ENCODE measurements at places on chromosomes 11 and 22.

DNA sequence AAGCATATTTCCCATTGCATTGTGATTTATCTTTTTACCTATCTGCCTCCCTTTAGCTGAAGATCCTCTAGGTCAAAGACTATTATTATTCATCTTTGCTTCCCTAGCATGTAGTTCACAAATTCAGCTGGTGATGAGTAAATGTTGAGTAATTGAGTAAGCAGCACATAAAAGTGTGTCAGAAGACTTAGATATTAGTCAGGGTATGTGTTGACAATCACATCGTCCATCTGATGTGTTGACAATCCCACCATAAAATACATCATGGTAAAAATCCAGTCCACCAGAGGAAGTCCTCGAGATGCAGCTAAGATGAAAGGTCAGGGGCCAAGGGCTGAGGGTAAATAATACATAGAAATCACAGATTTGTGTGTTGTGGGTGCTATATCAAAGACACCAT is 22.9 kb upstream of the ABTB2 start:
- DNase-seq, result no peak

GRCh38 chr11:69834811-69835800 is 15.9 kb upstream of the FGF3 start:
- DNase-seq, result no peak

- DNase-seq, result no peak
Measured at GRCh38 chr22:26981541-26981940, 324.2 kb downstream of the MIAT start.

GRCh38 chr11:126736682-126737572 is 263.6 kb downstream of the KIRREL3 start:
- DNase-seq, result no peak

DNA sequence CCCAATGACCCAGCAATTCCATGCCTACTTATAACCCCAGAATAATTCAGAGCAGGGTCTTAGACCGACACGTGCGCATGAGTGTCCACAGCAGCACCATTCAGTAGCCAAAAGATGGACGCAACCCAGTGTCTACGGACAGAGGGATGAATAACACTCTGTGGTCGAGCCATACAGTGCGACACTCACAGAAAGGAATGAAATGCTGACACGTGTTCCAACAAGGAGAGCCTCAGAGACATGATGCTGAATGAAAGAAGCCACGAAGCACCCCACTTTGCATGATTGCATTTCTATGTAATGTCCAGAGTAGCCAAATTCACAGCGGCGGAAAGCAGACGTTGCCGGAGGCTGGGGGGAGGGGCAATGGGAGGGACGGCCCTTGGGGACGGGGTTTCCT is 134.4 kb downstream of the CTTN start:
- no peak for DNase-seq

- DNase-seq, result no peak
Measured at GRCh38 chr22:23396362-23397007, 183.6 kb downstream of the IGLL1 start.

DNA sequence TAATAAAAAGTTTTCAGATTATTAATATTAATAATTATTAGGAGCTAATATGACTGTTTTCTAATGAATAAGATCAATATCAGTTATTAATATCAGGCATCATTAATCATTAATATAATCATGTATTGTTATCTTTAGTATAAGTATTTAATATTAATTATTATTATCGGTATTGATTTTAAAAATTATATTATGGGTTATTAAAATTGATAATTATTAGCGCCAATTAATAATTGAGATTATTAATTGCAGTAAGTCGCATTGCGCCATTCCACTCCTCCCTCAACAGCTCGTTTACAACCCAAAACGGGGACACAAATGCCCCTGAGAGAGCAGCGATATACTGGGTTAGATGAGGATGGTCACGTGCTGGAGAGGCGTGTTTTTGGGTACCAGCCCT is 20.2 kb downstream of the XNDC1N start:
- DNase-seq, result no peak

GRCh38 chr11:46489656-46490560 is 98.3 kb upstream of the CHRM4 start:
- peak; percentile 17 for DNase-seq

DNA sequence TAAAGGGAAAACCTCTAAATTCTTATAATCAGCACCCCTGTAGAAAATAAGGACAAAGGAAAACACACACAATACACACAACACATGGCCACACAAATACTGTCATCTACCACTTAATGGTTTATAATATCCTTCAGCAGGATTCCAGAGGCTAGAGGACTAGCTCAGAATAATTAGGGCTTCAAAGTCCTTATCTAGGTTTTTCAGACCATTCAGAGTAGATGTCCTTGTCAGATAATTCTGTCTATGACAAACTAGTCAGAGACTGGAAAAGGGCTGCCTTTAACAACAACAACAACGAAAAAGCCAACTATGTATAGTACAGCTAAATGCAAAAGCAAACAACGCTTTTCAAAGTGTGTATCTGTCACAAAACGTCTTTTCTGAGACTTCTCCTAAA is 456.5 kb upstream of the CNTN5 start:
- no peak for DNase-seq

DNA sequence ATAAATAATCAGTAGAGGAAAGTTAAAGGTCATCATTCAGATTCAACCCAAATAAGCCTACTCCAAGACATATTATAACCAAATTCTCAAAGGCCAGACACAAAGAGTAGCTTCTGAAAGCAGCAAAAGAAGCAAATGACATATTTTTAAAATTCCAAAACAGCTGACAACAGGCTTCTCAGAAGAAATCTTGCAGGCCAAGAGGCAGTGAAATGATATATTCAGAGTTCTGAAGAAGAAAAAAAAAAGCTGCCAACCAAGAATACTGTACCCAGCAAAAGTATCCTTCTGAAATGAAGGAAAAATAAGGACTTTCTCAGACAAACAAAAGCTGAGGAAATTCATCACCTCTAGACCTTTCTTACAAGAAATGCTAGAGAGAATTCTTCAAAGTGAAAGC is 787.1 kb upstream of the TENM4 start:
- DNase-seq, result no peak

DNA sequence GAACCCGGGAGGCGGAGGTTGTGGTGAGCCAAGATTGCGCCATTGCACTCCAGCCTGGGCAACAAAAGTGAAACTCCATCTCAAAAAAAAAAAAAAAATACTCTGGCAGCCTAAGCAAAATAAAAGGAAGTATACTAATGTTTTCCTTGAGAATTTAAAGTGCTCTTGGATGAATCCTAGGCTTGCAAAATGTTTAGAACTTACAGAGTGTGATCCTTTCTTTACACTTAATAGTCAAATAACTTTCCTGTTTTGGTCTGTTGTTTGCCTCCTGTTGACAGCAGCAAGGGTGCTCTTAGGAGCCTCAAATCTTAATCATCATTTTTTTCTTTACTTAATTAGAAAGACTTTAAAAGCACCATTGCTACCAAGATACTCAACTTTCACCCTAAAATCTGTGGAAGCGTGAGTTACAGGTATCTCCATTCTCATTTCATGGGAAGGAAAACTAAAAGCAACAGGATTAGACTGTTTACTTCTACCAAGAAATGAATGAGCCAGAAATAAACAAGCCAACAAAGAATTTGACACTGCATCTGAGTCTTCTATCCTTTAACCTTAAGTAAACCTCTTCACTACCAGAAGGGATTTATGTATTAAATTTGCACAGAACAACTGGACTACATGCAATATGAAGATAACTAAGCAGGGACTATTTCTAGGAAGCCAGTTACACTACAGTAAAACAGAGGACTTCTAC is 38.7 kb upstream of the CRTAM start:
- DNase-seq, result no peak

DNA sequence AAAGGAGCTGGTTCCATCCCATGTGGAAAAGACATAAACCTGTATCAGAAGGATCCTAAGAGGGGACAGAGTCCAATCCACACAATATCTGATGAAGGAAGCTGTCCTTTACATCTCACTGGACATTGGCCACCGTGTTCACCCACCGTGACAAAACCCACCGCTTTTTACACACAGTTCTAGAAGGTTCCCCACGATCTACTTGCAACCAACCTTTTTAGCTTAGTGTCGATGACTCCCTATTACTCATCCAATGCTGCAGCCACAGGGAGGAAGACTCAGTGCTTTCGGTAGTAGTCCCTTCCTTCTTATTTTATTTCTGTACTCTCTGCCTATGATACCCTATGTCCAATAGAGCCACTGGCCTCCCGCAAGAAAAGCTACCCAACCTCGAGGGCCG is 65.4 kb downstream of the MAPK1 start:
- no peak for DNase-seq

- peak; percentile 78 for DNase-seq
Measured at GRCh38 chr22:25062386-25063085, 110.0 kb downstream of the KIAA1671 start.

DNA sequence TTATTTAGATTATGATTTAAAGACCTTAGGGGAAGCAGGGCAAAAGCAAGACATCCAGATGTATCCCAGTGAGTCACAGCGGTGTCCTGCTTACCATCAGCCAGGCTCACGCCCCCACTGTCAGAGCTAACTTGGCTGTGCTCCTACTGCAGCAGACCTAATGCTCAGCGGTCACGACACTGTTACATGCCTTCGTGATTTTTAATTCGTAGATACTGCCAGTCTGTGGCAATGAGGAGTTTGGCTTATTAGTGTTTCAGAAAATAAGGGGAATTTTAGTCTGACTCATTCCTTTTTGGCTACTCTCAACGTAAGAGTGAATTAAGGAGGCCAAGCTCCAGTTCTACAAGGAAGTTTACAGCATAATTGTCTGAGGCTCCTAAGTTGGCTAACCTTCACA is 22.7 kb downstream of the EFCAB6 start:
- DNase-seq, result no peak

DNA sequence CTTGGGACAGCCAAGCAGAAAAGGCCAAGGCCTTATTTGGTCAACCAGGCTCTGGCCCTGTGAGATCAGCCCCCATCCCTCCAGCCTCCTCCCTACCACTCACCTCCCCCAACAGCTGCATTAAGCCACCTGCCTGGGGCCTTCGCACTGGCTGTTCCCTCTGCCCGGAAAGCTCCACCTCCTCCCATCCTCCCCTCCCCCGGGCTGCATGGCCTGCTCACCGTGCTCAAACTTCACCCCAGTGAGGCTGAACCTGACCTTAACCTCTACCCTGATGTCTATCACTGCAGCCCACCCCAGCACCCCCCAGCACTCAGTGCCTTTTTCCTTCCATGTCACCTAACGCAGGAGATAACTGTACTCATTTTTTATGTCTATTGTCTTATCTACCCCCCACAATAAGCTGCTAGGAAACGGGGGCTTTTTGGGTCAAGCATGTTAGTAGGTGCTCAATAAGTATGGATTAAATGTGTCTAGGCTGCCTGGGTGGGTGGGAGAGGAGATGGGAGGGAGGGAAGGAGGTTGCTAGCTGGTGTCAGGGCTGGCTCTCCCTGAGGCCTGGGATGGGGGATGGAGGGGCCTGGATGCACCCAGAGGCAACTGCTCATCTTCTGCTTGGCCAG is 912 bp downstream of the PTPRCAP start:
- DNase-seq, result peak; percentile 61

DNA sequence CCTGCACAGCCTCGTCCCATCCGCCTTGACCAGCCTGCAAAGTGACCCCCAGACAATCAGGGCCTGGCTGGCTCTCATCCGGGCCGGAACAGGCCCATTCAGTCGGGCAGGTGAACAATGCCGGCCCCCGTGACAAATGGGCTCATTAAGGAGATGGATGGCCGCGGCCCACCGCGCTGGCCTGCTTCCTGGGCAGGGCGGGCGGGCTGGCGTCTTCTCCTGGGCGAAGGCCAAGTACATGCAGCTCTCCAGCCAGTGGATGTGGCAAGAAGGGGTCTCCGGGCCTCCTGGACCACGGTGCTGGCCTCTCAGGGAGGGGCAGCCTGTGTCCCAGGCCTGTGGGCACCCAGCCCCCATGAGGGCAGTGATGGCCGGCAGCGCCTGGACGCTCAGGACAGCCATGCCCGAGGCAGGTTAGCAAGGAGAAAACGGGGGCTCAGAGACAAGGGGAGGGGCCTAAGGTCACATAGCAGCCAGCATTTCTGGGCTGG is 1022.8 kb downstream of the BRD1 start:
- DNase-seq, result no peak

- no peak for DNase-seq
Measured at GRCh38 chr11:45900916-45901617, 6.0 kb downstream of the FREY1 start.

DNA sequence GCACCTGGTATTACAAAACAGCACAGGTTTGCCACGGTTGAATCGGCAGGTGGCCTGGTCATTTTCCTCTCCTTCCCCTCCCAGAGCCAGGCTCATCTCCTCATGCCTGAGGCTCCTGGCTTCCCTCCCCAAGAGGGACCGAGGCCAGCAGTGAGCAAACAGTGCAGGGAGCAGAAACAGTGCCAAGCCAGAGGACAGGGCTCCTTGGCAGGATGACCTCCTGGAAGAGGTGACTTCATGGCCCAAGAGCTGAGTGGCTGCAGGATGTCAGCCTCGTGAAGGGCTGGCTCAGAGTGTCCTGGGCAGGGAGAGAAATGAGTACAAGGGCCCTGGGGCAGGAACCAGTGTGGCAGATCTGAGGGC is 22.8 kb upstream of the PPFIA1 start:
- DNase-seq, result no peak

DNA sequence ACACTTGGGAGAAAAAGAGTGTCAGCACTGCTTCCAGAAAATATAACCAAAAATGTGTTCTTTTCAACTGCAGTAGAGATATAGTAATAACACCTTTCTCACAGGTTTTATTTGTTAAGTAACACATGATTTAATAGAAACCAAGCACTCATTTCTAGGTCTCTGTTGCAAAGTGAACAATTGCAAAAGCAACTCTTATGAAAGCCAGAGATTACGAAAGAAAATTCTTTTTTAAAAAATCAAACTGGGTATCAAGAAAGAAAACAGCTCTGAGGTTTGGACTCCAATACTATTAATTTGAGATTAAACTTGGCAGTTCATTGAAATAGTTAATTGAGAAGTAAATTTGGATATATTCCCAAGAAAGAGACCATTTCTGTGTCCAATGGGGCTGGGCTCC is 9.8 kb upstream of the XKR3 start:
- DNase-seq, result no peak

- DNase-seq, result no peak
Measured at GRCh38 chr11:30758012-30758411, 171.9 kb upstream of the MPPED2 start.

DNA sequence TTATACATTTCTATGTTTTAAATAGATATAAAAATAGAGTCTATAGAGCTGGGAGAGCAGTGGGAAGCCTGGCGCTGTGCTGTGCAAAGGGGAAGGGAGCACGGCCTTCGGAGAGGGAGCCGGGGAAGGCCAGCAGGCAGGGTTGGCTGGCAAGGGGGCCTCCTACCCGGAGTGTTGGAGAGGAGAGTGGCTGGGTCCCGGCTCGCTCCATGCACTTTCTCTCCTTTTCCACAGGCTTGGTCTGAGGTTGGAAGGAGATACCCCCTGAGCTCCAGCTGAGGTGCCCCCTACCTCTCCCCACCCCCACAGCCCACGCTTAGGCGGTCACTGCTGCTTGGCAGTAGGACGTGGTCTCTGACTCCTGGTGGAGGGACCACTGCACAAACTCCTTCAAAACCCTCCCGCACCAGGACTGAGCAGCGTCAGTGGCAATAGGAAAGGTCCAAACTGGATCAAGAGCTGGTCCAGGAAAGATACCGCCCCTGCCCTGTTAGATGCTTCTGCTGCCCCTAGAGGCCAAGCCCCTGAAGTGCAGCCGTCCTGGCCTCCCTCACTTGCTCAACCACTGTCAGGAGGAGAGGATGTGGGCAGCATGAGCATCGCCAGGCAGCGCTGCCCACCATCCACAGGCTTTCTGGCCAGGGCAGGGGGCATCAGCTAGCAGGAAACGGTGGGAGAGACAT is 52.9 kb downstream of the SYT13 start:
- DNase-seq, result peak; percentile 46

All from CD4-positive, alpha-beta T cell treated with Interleukin-1 beta for 1 hour (primary cell).